ENCODE measurements at places on chromosomes 12 and 14.

- DNase-seq = no peak
These were observed 37.3 kb upstream of the TRHDE start for GRCh38 chr12:72234886-72235285.

DNA sequence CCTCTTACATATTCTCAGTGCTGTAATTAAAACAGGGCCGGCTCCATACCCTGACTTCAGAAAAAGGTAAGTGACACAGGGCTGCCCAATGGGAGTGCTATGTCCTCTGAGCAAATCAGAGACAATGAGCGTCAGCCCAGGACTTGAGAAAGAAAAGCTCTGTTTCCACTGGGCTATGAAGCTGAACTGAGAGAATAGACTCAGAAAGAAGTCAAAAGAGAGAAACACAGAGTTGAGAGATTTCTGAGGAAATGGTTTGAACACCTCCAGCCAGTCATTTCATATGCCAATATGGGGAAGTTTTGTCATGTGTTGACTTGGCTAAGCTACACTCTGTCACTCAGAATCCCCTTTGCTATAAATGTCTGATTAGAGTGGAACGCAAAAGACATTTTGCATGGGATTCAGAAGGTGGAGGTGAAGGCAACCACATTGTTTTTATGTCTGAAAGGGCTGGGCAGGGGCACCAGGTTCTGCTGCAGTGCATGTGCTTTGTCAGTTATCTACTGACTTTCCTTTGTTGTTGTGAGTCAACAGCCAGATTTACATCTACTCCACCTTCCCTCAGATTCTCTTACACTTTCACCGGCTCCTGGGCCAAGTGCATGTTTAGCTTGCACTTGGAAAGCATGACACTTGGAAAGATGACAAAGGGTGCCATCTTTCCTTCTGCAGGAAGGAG, 313.3 kb downstream of the DUSP6 start:
- no peak for DNase-seq

- DNase-seq = no peak
These were observed 75.2 kb upstream of the MAX start for GRCh38 chr14:65177551-65177950.

- no peak for DNase-seq
These were observed 279.3 kb upstream of the PDE3A start for GRCh38 chr12:20089077-20089476.

DNA sequence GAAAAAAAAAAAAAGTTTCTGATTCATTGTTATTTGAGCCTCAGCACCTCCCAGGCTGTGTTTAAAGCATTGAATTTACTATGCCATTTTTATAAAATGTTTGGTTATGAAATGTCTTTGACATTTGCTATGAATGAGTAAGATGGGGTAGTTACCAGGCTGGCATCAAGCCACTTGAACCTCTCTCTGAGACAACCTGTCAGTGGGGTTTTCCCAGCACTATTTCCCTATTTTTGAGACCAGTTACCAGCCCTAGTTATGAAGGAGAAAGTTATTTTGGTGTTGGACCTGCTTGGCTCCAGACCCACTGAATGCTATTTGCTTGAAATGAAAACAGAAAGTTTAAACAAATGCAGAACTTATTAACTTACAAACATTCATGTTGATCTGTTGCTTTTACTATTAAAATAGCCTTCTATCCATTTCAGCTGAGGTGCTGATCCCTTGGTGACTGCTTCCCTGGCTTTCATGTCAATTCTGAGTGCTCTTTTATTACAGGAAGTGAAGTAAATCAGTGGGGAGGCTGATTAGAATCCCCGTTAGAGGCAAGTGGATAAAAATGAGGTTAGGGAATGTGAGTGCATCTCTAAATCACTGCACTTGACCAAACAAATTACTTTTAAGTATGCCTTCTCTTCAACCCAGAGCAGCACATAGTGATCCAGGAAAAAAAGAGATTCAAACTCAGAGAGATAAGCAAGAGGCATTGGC, 37.8 kb downstream of the LLPH start:
- no peak for DNase-seq

GRCh38 chr12:27463511-27464219, 17.1 kb downstream of the SMCO2 start:
- no peak for DNase-seq

GRCh38 chr12:121096199-121096798, 36.4 kb upstream of the P2RX7 start:
- DNase-seq = no peak

- no peak for DNase-seq
These were observed 38.9 kb downstream of the PPP1R13B start for GRCh38 chr14:103808403-103809001.

DNA sequence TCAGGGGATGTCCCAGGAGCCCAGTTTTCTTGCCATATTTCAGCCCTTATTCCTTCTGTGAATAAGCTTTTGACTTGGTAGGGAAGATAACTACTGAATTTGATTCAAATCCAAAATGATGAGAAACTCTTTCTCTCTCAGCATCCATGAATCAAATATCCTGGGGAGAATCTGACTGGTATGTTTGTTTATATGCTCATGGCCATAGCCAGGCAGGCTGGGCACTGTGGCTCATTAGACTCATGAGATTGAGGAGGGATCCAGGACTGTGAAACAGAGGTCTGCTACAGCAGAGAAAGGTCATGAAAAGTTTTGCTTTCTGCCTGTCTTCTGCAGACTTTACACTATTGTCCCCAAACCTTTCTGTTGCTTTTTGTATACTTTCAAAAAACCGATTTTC, 346.4 kb upstream of the ATP2B1 start:
- DNase-seq = no peak

GRCh38 chr12:5022465-5023061, 21.1 kb upstream of the KCNA5 start:
- peak; percentile 39 for DNase-seq

- no peak for DNase-seq
These were observed 6.5 kb upstream of the ATP23 start for GRCh38 chr12:57934819-57935218.

DNA sequence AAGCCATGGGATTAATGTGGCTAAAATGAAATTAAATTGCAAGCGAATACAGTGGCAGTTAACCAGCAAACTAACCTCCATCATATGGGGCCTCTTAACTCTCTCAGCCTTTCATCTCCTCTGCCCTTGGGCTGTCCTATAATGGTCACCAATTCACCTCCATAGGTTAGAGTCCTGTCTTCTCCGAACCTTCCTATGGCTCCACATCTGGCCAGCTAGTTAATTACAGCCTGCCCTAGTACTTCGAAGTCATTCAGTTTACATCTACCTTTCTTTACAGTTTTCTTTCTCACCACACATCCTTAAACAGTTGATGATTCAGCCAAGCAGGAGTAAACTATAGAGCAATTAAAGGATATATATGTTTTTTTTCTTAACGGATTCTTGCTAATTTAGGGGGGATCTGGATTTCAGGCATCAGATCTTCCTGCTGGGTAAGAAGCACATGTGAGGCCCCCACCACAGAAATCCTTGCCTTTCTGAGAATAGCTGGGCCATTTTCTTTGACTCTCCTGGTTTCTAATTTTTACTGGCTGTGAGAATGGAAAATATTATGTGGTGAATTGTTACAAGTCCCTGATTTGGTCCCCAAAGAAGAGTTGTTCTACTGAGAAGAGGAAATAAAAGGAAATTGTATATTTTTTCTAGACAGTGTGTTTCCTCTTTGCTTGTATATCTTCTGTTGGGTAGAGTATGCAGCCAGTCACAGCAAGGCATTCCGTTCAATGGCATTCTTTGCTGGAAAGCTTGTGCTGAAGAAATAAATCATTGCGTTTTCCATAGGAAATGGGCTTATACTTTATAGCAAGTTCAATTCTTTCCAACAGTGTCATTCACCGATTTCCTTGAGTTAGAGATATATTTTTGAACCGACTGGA, 16.7 kb downstream of the HMGA2 start:
- no peak for DNase-seq

GRCh38 chr14:60845523-60845922, 111.0 kb downstream of the MNAT1 start:
- no peak for DNase-seq

- DNase-seq = no peak
These were observed 127.1 kb upstream of the BMP4 start for GRCh38 chr14:54083549-54084239.

- DNase-seq = no peak
These were observed 430.7 kb upstream of the DCN start for GRCh38 chr12:91613223-91613779.

- DNase-seq = no peak
These were observed 538.5 kb downstream of the BCL11B start for GRCh38 chr14:98733536-98733935.

GRCh38 chr12:19544353-19544752, 105.1 kb downstream of the AEBP2 start:
- DNase-seq = no peak

DNA sequence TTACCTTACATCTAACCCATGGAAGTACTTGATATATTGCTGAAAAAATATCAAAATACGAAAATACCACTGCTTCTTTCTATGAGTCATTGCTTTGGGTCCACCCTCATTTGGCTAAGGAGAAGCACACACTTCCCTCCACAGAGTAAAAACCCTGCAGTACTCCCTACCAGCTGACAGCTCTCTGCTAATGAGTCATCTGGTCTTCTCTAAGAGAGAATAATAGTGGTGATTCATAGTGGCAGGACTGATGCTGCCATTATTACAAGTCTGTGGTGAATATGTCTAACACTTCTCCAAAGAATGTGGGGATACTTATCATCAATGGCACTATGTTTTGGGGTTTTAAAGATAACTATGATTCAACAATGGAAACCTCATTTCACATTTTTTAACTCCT, 90.7 kb downstream of the PPFIA2 start:
- no peak for DNase-seq

DNA sequence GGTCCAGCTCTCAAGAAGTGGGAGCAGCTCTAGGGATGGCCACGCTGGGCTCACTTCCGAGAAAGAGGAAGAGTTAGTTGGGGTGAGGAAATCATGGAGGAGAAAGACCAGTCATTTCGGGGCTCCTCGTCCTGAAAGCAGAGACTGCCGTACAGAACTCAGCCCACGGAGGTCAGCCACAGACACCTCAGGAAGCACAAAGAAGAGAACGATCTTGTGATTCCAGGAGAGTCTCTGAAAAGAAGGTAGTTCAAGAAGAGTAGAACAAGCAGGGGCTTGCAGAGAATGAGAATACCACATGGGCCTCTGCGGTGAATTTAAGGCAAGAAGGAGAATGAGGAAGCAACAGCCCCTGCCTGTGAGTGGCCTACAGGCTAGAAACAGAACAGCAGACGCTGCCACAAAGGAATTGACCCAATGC, 311.9 kb downstream of the CACNA1C start:
- DNase-seq = no peak

- no peak for DNase-seq
These were observed 1045.2 kb downstream of the FLRT2 start for GRCh38 chr14:86575141-86575540.

DNA sequence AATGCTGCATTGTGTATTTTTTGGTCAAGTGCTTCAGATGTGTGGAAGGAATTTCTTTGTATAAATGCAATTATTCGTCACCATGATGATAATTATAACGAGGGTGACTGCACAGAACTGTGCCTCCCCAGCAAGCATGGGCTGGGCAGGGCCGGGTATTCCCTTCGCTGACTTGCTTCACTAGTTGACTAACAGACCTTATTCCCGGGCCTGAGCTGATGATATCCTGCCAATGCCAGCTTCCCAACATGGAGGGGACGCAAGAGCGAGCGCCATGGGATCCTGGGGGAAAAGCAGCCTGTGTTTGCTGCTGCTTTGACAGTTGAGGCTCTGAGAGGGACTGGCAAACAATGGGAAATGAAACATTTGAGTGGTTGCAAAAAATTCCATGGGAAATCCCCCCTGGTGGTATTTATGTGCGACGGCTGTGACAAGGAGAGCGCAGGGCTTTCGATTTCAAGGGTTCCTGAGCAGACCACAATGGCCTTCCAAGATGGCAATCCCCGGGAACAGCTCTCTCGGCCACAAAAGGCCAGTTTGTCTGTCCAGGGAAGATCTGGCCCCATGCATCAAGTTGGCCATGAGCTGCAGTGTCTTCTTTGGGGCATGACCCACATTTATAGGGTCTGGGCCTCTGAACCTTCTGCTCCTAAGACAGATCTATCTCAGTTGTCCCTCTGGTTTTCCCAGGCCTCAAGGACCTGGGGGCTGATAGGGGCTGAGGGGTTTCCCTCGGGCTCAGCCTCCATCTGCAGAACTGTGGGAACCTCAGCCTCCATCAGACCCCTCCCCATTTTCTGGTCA, 21.9 kb upstream of the MAP1LC3B2 start:
- no peak for DNase-seq

DNA sequence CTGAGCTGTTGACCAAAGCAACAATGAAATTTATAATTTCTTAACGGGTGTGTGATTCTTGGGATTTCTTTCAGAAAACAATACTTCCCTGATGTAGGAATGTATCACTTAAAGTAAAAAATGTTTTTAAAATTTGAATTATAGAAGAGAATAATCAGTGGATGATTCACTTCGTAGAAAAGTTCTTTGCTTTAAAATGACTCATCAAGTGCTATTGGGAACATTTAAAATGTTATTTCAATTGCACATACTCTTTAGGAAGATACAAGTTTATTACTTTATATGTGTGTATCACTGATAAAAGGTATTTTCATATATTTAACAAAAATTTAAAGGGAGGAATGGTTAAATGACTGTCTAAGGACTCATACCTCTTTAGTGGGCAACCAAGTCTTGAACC, 155.3 kb downstream of the PDE3A start:
- DNase-seq = no peak

Data from T47D (cell line).